ENCODE measurements at places on chromosomes 7 and 10. TPM values are rescaled to one million over a fixed set of nuclear protein-coding genes. Genes with fewer than 3 reads are reported as not detected.

Gene ACTL6B
- 0.49 TPM for total RNA-seq

Gene TMEM176A
- 43.7 TPM for total RNA-seq

Gene NUTM2A
- total RNA-seq: 0.98 TPM

Gene CPA2
- total RNA-seq: not detected

Gene BLNK
- 8.8 TPM for total RNA-seq

Gene OPN1SW
- not detected for total RNA-seq

Gene DLX5
- total RNA-seq: 3.7 TPM

Gene EN2
- 0.98 TPM for total RNA-seq

Gene KCTD7
- 20.6 TPM for total RNA-seq

Gene MYPN
- total RNA-seq: not detected

Gene TMEM229A
- total RNA-seq: not detected

Gene AASS
- 34.4 TPM for total RNA-seq

Gene ZNF365
- 0.74 TPM for total RNA-seq

- DNase-seq: no peak
Measured at GRCh38 chr7:27068259-27068658, 27.5 kb downstream of the HOXA1 start.

DNA sequence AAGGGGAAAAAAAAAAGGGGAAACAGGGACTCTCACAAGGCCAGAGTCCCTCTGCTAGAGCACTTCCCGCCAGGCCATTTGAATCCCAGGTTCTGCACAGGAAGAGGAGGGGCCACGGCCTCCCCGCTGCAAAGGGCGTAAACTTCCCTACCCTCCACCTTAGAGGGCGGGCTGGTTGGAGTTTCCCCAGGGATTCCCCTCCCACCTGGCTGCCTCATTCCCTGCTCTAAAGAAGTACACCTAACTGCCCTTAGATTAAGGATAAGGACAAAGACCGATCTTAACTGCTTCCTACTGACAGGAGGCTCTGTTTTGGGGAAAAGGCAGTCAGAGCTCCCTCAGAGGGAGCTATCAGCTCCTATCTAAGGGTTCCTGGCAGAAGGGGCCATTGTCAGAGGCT is 102.0 kb upstream of the ARMC3 start:
- DNase-seq: no peak

GRCh38 chr10:125801574-125801973 is 21.5 kb downstream of the UROS start:
- DNase-seq: no peak

DNA sequence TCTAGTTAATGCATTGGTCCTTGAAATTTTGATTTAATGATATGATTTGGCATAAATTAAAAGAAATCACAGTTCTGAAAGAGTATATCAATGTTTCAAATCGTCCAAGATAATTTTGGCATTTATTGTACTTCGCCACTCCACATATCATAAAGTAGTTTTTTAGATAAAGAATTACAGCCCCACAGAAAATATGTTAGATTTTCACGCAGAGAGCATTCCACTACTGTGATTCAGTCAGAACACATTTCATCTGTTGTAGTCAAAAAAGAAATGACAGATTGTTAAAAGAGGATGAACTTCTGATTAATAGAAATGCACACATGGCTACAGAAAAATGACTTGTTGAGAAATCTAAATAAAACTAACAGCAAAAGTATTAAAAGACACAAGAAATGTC is 1063.5 kb upstream of the LRRN3 start:
- no peak for DNase-seq

- DNase-seq: no peak
Measured at GRCh38 chr10:85581371-85581770, 785.2 kb downstream of the GRID1 start.

GRCh38 chr7:27972276-27972675 is 208.3 kb downstream of the JAZF1 start:
- no peak for DNase-seq

DNA sequence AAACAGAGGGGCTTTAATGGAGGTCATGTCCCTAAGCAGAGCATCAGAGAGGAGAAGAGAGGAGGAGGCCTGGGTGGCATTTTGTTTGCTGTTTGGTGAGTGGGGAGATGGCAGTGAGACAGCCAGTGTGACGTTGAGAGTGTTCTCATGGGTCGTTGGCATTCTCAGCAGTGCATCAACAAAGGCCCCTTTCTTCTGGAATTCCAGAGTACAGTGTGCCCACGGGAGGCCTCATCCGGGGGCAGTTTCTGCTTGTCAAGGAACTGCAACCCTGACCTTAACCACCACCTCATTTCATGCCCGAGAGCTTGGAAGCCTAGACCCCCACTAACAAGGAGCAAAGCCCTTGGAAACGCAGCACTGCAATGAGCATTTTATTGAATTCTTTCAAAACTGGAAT is 92.9 kb downstream of the CELF2 start:
- no peak for DNase-seq

GRCh38 chr10:127906548-127907377 is at the start of gene PTPRE:
Gene PTPRE, plus strand, starts transcription at chr10:127907103. Its CDS starts 133,779 bp downstream, at chr10:128040882.
- DNase-seq: no peak

- no peak for DNase-seq
Measured at GRCh38 chr7:39602351-39602750, 21.0 kb upstream of the RALA start.

DNA sequence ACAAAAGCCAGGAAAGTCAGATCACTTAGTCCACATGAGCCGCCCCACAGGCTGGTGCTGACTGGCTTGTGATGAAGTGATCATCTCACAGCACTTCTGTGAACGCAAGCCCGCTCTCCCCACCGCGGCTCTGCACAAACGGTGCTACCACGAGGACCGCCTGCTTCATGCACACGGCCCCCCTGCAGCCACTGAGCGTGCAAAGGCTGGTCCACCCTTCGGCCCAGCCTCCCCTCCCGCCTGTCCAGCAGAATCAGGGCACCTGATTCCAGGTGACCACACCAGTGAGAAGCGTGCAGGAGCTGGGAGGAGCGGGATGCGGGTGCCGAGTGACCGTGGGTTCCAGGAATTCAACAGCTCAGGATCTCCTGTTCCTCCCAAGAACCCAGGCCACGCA is 32.2 kb downstream of the MAD1L1 start:
- no peak for DNase-seq

DNA sequence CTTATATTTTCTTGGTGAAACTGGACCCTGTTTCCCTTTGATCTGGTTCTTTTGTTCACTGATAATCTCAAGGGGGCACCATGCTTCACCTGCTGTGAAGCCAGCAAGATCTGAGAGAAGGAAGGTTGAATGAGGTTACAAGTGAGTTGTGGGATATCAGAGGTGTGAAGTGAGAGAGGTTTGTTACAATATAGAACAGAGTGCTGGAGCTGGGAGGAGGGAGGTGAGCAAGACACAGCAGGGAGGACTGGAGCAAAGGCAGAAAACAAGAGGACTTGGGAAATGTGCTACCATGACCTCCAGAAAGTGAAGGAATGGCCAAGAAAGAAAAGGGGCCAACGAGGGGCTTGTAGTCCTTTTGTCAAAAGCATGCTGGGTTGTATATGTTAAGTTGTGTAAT is 156.6 kb downstream of the LRMDA start:
- no peak for DNase-seq

- no peak for DNase-seq
Measured at GRCh38 chr10:44581996-44582395, 197.1 kb upstream of the CXCL12 start.

DNA sequence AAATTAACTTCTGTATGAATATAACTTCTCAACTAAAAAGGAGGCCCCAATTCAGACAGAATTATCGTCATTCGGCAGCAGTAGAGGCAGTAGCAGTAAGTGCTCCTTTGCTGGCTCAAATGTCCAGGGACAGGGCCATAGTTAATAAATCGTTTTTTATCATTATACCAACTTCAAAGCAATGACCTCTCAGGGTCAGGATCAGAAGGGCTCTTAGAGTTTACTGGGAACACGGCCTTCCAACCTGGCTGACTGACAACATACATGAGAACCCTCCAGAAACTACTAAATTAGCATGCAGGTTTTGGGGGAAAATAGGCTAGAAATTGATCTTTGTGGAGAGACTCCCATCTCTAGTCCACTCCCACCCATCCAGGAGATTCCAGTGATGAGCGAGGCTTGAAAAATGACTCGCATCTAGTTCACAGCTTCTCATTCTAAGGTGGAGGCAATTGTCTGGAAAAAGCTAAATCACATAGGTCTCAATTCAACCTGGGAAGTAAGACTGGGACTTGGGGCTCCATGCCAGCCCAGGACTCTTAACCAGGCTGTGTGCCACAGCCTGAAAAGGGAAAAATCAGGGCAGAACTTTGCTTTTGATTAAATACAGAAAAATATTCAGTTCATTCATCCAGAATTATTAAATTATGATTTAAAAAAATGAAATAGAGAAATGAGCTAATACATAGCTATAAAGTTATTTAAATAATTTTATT is 84.6 kb downstream of the ABLIM1 start:
- DNase-seq: no peak

- DNase-seq: no peak
Measured at GRCh38 chr7:35485436-35485835, 209.5 kb downstream of the HERPUD2 start.

- DNase-seq: no peak
Measured at GRCh38 chr10:91540733-91541132, 92.1 kb downstream of the PPP1R3C start.

- no peak for DNase-seq
Measured at GRCh38 chr10:132960071-132960472, 17.7 kb upstream of the CFAP46 start.

DNA sequence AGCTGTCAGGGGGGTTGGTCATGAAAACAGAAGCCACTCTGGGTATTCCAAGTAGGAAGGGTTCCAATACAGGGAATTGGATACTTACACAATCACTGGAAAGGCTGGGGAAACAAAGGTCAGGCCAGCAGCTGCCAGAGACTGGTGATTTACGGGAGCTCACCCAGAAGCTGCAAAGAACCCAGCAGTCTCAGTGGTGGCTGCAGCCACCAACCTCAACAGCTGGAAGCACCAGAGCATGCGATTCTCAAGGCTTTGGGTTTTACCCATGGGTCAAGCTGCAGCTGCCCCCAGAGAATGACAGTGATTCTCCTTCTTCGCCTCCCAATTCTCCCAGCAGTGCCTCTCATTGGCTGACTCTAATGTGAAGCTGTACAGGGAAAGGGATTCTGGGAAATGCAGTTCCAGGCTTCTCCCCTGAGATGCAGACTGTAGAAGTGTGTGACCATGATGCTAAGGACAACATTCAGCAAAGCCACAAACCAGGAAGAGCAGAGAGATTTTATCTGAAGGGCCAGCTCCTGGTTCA is 107.2 kb upstream of the TCF7L2 start:
- DNase-seq: no peak

DNA sequence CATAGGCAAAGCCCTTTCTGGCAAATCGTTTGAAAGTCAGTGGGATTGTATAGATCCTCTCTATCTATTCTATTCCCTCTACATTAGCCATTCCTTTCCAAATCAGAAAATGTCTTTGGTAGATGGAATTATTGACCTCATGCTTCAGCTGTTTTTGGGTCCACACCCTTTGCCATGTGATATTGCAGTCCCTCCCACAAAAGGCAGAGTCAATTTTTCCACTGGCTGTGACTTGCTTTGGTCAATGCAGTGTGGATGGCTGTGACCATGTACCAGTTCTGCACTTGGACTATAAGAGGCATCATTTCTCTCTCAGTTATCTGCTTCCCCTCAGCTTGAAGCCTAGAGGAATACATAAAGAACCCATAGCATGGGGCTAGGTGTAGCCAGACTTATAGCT is 332.9 kb downstream of the PTEN start:
- DNase-seq: no peak

DNA sequence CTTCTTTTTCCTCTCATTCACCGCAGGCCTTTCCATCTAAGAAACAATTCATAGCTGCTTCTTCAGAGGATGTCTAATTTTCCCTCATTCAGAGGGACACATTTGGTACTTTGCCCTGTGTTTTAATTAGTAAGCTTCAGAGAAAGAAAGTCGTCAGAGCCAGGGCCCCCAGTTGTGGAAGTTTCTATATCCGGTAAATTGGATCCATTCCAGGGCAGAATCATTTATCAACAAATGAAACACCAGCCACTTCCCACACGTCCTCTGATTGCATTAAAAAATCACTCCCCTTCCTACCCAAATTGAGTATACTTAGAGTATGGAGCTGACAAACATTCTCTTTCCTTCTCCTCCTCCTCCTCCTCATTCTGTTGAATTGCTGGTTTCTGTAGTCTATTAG is 205.8 kb upstream of the HDAC9 start:
- DNase-seq: no peak

DNA sequence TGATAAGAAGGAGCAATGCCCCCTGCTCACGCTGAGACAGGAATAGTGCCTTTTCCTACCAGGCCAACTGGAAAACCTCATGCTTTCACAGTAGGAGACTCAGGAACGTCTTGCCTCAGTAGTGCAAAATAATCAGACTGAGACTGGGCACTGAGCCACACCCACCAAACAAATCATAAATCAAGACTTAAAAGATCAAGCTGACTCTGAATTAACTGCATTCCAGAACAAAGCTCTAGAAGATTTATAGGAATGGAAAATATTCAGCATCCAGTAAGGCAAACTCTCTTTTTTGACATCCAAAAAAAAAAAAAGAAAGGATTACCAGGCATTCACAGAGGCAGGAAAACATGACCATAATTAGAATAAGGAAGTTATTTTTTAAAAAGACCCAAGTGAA is 30.5 kb upstream of the SLC18A3 start:
- DNase-seq: no peak

GRCh38 chr7:78039790-78040776 is 241.5 kb downstream of the PHTF2 start:
- no peak for DNase-seq

DNA sequence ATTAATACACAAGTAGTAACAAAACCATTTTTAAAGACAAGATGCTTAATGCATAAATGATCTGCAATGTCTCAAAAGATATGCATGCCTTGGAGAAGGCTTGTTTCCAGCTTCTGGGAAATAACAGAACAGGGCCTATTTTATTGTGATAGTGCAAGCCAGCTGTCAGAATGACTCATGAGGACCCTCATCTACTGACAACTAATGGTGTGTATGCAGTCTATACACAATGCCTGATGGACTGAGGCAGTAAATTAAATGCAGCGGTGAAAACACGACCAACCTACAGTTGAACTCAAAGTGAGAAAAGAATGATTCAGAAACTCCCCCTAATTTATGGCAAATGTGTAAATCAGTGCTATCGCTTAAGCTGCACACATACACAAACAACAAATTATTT is 46.3 kb downstream of the VPS41 start:
- no peak for DNase-seq

GRCh38 chr10:20713420-20713819 is 183.7 kb downstream of the NEBL start:
- no peak for DNase-seq

DNA sequence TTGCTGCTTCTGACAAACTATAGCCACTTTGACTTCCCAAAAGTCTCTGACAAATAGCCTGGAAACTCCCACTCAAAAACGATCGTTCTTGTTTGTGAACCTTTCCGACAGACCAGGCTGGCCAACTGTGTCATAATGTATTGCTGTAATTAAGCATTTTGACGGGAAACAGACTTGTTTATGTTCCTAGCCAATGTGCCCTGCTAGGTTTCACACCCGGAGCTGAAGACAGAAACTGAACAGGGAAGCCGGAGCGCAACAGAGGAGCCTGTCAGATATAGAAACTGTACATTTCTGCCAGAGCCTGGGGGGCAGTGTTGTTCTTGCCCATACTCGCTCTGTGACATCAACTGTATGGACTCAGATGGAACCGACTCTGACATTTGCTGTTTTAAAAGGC is 55.3 kb upstream of the C7orf33 start:
- no peak for DNase-seq

All from vagina (tissue), 2 donors.